Adipocyte (in vitro differentiated cells): ENCODE measurements at places on chromosomes 4 and X.

DNA sequence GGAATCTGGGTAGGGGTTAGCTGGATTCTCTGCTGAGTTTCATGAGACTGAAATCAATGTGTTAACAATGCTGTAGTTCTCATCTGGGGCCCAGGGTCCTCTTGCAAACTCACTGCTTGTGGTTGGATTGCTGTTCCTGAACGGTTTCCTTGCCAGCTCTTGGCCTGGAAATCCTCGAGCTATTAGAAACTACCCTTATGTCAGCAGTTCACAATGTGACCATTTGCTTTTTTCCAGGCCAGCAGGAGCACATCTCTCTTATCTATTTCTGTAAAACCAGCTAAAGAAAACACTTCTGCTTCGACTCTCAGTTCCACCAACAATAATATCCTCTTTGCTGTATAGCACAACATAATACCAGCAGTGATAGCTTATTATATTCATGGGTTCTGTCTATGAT is 140.1 kb upstream of the TRAM1L1 start:
- DNase-seq, result no peak

- no peak for DNase-seq
Observed at GRCh38 chrX:964831-965416, 247.5 kb downstream of the CRLF2 start.

- no peak for DNase-seq
Observed at GRCh38 chr4:180105362-180105761, 2137.8 kb upstream of the TENM3 start.

DNA sequence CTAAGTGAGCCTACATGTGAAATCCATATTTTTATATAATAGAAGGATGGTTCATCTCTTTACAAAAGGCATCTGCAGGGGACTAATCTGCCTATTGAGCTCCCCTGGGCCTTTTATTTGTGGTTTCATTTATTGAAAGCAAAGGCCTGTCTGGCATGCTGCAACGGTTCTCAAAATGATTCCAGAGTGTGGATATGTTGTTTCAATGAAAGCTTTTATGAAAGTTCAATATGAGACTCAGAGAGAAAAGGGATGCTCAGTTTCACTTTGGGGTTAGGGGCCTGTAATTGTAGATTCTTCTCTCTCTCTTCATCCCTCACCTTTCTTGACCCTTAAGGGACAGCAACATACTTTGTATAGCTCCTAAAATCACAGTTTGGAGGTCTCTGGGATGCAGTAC is 204.2 kb upstream of the CASK start:
- no peak for DNase-seq

DNA sequence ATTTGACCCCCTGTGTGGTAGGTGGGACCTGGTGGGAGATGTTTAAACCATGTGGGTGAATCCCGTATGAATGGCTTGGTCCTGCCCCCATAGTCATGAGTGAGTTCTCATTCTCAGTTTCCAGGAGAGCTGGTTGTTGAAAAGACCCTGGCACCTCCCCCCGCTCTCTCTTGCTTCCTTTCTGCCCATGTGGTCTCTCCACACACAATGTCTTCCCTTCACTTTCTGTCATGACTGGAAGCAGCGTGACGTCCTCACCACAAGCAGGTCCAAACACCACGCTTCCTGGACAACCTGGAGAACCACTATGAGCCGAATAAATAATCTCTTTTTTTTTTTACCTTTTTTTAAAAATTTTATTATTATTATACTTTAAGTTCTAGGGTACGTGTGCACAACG is 3.5 kb upstream of the CSF2RA start:
- no peak for DNase-seq

- DNase-seq, result no peak
Observed at GRCh38 chrX:132452911-132453550, 35.8 kb downstream of the MBNL3 start.

- DNase-seq, result peak; percentile 19
Observed at GRCh38 chr4:181650033-181650825, 593.0 kb upstream of the TENM3 start.

- peak; percentile 84 for DNase-seq
Observed at GRCh38 chr4:67871867-67872266, 11.9 kb downstream of the TMPRSS11D start.

GRCh38 chrX:136773648-136774047 is 7.1 kb downstream of the ARHGEF6 start:
- no peak for DNase-seq

DNA sequence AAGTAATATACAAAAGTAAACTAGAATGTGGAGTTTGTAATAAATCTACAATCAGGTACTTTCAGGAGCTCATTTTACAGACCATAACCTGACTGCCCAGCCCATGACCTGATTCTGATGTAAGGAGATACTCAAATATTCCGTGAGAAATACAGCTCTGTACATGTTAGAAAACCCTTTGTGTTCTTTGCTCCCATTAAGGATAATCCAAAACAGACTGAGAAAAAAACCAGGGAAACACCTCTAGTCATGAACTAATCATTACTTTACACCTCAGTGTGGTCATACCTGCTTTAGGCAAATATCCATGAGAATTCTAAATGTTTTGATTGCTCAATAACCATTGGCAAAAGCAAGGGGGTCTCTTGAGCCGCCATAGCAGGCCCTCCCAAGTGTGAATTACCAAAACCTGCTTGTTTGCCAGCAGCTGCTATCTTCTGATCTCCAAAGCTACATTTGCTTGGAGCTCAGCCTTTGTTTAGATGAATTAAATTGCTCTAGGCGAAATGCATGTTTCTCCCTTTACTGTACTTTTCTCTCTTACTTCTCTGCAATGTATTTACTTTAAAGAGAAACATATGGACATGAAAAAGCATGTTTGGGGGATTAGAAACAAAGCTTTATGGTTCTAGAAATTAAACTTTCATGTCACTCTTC is 79.1 kb downstream of the ANKRD50 start:
- DNase-seq, result peak; percentile 69

- DNase-seq, result peak; percentile 66
Observed at GRCh38 chr4:138114434-138114833, 127.7 kb downstream of the SLC7A11 start.

GRCh38 chr4:179292468-179292867 is 1850.2 kb upstream of the AGA start:
- DNase-seq, result peak; percentile 4

- DNase-seq, result no peak
Observed at GRCh38 chr4:4805887-4806286, 53.6 kb upstream of the MSX1 start.

DNA sequence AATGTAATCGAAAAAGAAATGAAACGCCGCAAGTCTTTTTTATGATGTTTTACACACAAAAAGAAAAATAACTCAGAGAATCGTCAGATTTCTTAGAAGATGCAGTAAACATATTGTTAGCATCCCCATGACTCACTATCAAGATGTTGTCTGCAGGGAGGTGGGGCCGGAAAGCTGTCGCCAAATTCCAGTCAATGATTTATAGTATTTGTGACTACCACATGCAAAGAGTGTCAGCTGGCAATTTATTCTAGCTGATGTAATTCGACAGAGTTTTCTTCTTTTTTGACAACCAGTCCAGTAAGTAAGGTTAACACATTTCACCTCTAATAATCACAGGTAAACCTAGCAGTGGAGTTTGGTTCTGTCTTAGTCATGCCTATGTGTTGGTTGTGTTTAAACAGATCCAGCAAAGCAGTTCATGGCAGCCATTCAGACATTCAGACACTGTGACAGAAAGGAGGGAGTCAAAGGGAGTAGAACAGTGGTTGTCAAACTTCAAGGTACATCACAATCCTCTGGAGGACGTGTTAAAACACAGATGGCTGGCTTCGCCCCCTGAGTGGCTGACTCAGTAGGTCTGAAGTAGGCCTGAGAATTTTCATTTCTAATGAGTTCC is 19.8 kb upstream of the PPP1R2C start:
- DNase-seq, result no peak

GRCh38 chr4:123701131-123701575 is 304.6 kb downstream of the SPRY1 start:
- peak; percentile 7 for DNase-seq

GRCh38 chrX:78116766-78117165 is 12.7 kb downstream of the PGK1 start:
- no peak for DNase-seq

- no peak for DNase-seq
Observed at GRCh38 chr4:89000844-89001360, 56.1 kb downstream of the FAM13A start.

DNA sequence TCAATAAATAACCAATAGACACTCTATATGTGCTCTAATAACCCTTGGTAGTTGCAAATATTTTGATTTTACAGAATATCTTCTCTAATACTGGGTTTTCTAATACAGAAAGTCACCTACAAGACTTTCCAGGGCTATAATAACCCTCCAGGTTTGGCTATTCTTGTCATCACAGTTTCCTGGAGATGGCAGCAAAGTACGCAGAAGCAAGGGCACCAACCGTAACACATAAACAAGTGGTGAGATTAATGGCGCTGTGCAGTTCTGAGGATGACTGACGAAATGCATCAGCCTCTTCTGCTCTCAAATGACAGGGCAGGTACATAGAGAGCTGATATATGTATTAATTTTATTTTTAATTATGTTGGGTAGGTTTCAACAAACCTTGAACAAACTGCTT is 122.4 kb downstream of the C4orf33 start:
- DNase-seq, result peak; percentile 58

- no peak for DNase-seq
Observed at GRCh38 chr4:15151033-15151432, 148.8 kb downstream of the CPEB2 start.

GRCh38 chrX:80807992-80808735 is 1.5 kb downstream of the BRWD3 start:
- peak; percentile 81 for DNase-seq

DNA sequence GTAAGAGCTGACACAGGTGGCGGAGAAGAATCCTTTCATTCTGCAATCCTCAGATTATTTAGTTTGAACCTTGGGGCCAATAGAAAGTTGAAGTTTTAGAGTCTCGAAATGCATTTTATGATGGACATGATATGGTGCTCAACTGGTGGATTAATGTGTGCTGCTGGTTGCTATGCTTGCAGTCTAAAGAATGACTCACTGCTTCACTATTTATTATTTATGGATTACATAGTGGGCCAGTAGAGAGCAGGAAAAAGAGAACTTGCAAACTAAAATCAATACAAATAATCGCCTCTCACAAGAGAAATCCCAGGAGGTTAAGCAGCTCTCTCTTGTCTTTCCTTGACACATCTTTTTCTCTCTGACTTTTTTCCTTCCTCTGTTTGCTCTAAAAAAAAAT is 2326.8 kb upstream of the AGA start:
- DNase-seq, result peak; percentile 3

- no peak for DNase-seq
Observed at GRCh38 chrX:40854242-40854641, 118.9 kb upstream of the MED14 start.

DNA sequence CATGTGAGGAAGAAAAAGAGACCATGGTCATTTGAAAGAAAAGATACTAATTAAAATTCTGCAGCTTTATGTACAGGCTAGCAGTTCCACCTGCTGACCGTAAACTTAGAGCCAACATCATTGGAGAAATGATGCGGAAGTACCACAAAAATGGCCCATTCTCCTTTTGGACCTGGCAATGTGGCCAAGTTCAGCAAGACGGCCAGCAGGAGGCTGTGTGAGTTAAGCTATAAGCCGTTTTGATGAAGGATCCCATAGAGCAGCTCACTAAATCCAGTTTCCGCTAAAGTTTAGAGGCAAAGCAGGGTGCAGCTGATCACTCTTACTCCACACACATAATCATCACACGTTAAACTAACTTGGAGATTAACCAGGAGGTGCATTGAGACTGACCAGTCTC is 133.8 kb downstream of the LDB2 start:
- DNase-seq, result no peak

DNA sequence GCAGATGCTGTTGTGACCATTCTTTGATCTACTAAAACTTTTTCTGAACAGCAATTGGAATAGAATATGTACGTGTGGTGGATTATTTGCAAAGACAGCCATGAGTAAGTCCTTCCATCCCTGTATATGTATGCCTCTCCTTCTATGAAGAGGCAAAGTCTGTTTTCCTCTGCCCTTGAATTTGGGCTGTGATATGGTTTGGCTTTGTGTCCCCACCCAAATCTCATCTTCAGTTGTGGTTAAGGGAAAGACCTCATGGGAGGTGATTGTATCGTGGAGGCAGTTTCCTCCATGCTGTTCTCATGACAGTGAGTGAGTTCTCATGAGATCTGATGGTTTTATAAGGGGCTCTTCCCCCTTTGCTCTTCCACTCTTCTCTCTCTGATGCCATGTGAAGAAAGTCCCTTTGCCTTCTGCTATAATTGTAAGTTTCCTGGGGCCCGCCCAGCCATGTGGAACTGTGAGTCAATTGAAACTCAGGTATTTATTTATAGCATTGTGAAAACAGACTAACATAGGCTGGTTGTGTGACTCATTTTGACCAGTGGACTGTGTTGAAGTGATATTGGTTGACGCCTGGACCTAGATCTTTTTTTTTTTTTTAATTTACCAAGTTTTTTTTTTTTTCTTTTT is 108.3 kb upstream of the CAMK2D start:
- DNase-seq, result peak; percentile 13

GRCh38 chrX:63934160-63934559 is 149.1 kb upstream of the ARHGEF9 start:
- no peak for DNase-seq

GRCh38 chrX:21875013-21875412 is 19.2 kb downstream of the YY2 start:
- DNase-seq, result peak; percentile 42

- DNase-seq, result peak; percentile 100
Observed at GRCh38 chrX:386768-387575, at the start of gene PPP2R3B. TSS of gene PPP2R3B (minus strand) at chrX:386907. CDS start at chrX:386691, 216 bp downstream.

DNA sequence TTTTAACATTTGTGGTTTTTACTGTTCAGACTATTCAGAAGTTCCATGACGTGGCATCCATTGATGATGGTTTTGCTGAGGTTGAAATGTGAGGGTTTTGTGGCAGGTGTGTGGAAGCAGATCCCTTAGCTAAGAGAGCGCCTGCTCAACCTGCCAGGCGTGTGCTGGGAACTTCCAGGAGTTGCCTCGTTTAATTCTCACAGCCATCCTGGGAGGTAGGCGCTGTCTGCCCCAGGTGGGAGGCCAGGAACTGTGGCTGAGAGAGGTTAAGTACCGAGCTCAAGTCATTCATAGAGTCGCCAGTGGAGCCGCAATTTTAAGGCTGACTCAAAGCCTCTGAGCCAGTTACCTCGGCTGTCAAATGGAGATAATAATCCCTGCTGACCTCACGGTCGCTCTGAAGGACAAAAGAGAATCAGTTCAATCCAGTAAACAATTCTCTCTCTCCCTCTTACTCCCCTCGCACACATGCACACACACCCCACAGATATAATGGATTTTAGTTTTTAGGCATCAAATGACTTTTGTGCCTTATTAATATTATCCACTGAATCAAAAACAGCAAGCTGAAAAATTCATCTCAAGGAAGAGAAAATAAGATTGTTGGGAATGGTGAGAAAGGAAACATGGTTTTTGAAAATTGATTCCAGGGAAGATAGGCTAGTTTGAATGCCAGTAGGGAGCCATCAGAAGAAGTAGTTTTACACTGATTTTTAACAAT is 171.3 kb downstream of the PTTG2 start:
- no peak for DNase-seq

- DNase-seq, result no peak
Observed at GRCh38 chr4:106806158-106806797, 229.8 kb downstream of the DKK2 start.
